Left ventricle myocardium inferior (tissue), 1 donor: ENCODE measurements at places on chromosomes 1 and 21. TPM values are rescaled to one million over a fixed set of nuclear protein-coding genes. Genes with fewer than 3 reads are reported as not detected.

Gene EYA3
- 16.9 TPM for total RNA-seq

Gene PAPPA2
- 0.41 TPM for total RNA-seq

Gene SLC44A3
- total RNA-seq, result 5.9 TPM

Gene ZBTB8A
- total RNA-seq, result 3.4 TPM

Gene HTR1D
- 0.08 TPM for total RNA-seq

Gene KCNE1
- 4.8 TPM for total RNA-seq

Gene CSRP1
- total RNA-seq, result 41.0 TPM

Gene PLK3
- 5.4 TPM for total RNA-seq

Gene PROX1
- 80.6 TPM for total RNA-seq

Gene RGS1
- 0.74 TPM for total RNA-seq

Gene FAM72D
- 0.19 TPM for total RNA-seq

Gene LEMD1
- not detected for total RNA-seq

Gene CFHR1
- total RNA-seq, result not detected

Gene PRR9
- total RNA-seq, result not detected

Gene ANGEL2
- 16.4 TPM for total RNA-seq

Gene COL8A2
- 1.2 TPM for total RNA-seq

Gene GJA4
- total RNA-seq, result 27.0 TPM

Gene AMY1A
- not detected for total RNA-seq

Gene SIM2
- total RNA-seq, result not detected

Gene SERTAD4
- 4.6 TPM for total RNA-seq

Gene PLCH2
- 0.16 TPM for total RNA-seq

Gene ALPL
- 10.2 TPM for total RNA-seq

Gene OR2L5
- total RNA-seq, result not detected

Gene OR4F16
- not detected for total RNA-seq

Gene TCP10L
- 3.0 TPM for total RNA-seq

Gene OLIG2
- total RNA-seq, result not detected

Gene SLC45A1
- 1.8 TPM for total RNA-seq

Gene LCE1F
- not detected for total RNA-seq

Gene CD52
- 2.4 TPM for total RNA-seq

Gene RHBDL2
- not detected for total RNA-seq

Gene NFASC
- 8.2 TPM for total RNA-seq

Gene HRNR
- not detected for total RNA-seq

Gene C1orf141
- not detected for total RNA-seq

Gene TMED5
- 44.0 TPM for total RNA-seq

Gene LRRC39
- total RNA-seq, result 166 TPM

Gene DIRAS3
- 32.6 TPM for total RNA-seq

Gene TTLL7
- total RNA-seq, result 7.8 TPM

Gene AP4B1
- total RNA-seq, result 11.8 TPM
